ENCODE measurements at places on chromosomes 12 and 14.

DNA sequence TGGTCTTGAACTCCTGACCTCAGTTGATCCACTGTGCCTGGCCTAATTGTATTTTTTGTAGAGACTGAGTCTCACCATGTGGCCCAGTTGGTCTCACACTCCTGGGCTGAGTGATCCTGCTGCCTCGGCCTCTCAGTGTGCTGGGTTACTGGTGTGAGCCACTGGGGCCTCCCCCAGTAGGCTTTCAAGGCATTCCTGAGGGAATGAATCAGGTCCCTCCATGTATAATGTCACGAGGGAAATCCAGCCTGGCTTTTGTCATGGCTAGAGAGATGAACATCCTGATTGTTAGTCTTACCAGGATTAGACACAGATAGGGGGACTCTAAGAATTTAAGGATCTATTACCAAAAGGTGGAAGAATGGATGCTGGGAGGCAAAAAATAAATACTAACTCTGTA is 51.9 kb downstream of the CPSF2 start:
- no peak for DNase-seq

DNA sequence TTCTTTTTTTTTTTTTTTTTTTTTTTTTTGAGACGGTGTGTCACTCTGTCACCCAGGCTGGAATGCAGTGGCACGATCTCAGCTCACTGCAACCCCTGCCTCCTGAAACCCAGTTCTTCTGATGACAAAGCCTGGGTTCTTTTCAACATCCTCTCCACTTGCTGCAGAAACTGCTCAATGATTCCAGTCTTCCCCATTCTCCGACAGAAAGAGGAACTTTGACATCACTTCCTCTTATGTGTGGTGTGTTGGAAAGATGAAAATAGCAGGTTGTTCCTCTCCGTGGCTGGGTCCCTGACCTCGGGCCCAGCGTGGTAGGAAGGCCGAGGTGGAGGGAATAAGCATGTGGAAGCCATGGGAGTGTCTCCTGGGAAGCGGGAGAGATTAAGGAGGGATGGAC is 198.4 kb downstream of the PHETA1 start:
- no peak for DNase-seq

GRCh38 chr12:98594050-98594835 is 757 bp downstream of the SLC25A3 start:
- no peak for DNase-seq

DNA sequence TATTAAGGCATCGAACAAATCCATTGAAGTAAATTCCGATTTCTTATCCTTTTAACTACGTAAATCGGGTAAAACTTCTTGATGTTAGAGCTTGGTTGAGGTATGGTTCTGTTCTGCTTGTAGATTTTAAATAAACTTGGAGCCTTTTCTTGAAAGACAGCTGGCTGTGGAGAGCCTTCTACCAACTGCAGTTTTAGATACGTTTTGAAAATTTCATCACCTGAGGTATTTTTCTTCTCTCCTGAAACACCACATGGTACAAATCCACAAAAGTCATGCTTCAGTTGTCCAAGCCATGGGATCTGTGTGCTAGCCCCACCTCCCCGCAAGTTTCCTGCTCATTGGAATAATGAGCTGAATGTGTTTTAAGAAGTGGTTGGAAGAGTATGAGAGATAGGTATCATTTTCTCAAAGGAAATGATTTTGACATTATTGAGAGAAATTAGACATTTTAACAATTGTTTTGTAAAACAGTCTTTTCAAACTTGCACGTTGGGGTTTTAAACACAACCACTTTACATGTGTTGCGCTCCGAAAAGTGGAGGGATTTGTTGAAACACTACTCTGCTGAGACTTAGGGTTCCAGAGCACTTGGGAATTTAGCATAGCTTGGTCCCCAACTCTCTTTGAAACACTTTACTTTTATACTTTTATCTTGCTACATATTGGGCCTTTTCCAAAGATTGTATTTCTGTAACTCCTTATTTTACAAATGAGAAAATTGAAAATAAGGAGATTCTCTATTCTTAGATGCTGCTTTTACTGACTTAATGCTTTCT is 1.4 kb downstream of the PPM1A start:
- DNase-seq = no peak

- DNase-seq = no peak
These were observed 42.4 kb upstream of the CLMN start for GRCh38 chr14:95362138-95362494.

DNA sequence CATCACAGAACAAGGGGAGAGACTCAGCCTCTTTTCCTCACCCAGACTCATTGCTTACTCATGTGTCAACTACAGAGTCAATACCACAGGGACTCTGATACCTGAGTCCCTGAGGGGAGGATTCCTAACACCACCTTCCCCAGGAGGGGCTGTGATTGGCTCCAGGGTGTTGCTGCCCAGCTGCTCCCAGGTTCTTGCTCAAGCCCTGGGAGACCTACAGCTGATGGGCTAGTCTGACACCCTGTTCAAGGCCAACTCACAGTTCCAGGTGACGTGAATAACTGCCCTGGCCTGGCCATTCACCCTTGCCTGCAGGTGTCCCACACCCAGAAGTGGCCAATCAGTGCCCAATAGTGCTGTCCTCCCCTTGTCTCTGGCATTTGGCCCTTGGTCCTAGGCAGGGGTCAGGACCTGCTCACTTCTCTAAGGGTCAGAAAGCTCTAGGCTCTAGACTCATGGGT is 8.6 kb downstream of the SPRYD4 start:
- DNase-seq = no peak

GRCh38 chr14:54638135-54638446 is 71.2 kb downstream of the SAMD4A start:
- DNase-seq = no peak

DNA sequence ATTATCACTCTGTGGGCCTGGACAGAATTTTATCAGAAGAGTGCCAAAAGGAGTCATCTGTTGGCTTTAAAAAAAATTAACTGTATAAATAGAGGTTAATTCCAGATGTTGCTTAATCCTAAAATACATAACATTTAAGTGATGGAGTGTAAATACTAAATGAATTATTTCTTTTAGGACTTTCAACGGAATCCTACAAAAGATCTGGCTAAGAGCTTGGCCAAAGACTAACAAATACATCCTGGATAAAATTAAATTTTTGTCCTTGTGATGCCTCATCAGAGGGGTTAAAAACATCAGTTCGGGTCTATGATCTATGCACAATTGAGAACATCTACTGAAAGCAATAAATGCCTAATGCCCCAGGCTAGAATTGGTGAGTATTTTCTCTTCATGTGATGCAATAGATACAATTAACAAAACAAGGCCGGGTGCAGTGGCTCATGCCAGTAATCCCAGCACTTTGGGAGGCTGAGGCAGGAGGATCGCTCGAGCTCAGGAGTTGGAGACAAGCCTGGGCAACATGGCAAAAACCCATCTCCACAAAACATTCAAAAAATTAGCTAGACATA is 49.8 kb upstream of the RAP1B start:
- DNase-seq = no peak

- DNase-seq = no peak
These were observed 264.3 kb upstream of the FOXN3 start for GRCh38 chr14:89681086-89682018.

- DNase-seq = no peak
These were observed 6.8 kb downstream of the ART4 start for GRCh38 chr12:14836336-14837210.

DNA sequence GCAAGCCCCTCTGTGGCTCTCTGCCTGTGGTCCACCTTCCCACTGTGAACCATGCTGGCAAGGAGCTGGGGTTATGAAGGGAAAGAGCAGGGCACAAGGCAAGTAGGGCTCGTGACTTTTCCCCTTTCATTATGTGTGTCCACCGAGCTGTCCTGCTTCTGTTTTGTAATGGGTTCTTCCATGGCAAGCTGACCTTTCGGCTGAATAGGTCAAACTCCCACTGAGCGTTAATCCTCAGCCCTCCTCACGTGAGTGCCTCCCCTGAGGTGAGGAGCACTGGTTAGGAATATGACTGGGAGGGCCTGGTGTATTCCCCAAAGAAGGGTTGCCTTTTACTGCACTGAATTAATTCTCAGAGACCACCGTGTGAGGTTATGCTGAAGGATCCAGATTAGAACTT is 424.3 kb downstream of the NPAS3 start:
- no peak for DNase-seq

DNA sequence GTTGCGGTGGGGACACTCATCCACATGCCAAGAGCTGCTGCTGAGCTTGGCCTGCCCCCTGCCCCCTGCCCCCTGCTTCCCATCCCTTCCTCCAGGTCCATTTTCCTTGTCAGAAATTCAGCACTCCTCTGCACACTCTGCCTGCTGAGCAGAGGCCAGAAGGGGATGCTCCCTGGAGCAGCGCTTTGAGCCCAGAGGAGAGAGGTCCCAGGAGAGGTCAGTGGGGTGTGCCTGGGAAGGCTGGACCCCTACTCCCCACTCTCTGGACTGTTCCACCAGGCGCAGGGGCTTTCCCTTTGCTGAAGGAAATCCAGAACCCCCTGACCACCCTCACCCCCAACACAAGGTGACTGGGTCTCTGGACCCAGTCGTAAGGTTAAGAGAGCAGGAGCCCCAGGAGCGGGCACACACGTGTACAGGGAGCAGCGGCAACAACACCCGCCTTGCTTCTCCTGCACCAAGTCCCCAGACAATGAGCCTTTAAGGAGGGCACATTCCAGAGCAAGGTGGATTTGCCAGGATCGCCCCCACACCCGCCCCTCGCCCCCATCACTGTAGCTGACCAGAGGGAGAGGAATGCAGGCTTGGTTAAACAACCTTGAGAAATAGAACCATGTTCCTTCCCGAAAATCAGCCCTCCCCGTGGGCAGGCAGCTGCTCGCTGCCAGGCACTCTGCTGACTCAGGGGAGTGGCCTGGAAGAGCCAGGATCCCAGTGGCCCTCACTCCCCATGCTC is 30.7 kb downstream of the ISCA2 start:
- no peak for DNase-seq
